ENCODE measurements at places on chromosomes 2 and 18.

- no peak for DNase-seq
Observed at GRCh38 chr2:48049371-48049770, 143.1 kb upstream of the FBXO11 start.

DNA sequence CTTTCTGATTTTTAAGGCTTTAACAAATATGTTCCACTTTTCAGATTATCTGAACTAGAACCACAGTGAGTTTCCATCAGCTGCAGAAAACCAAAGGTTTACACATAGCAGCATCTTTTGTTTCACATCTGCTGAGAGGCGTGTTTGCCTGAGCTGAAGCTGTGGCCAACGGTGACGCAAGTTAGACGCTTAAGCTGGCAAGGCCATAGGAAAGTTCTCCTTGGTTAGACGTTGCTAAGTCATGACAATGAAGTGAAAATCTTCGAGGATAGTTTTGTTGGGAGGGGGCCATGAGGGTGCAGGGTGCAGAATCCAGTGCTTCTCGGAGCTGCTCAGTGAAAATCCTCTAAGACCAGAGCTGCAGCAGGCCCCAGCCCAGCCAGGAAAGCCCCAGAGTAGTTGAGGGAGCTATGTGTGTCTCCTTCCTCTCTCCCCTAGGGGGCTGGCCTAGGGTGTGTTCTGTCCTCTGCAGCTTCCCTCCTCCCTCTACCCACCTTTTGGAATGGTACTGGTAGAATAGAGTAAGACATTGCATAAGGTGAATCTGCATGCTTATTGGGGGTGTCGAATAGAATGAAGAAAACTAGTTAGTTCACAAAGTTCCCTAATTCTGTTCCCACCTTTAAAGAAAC, 105.4 kb downstream of the FHOD3 start:
- DNase-seq = no peak

DNA sequence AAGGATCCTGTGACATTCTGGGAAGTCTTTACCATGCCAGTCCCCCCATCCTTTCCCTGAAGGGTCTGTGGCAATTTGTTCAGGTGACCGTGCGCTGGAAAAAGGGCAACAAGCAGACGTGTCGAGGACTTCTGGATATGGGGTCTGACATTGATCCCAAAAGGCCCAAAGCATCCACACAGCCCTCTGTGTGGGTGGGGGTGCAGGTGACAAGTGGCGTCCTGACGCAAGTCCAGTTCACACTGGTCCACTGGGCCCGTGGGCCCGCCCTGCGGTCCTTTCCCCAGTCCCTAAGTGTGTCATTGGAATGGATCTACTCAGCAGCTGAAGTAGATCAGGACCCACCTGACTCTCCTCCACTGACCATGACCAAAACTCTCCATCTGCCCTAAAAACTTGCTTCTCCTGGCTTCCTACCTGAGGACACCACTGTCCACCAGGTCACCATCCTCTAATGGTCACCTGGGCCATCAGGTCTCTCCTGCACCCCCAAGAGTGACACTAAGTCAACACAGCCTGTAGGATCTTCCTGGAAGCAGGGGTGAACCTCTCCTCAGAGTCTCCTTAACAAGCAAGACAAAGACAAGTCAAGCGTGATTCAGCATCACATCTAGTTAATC, 85.6 kb upstream of the SLC66A3 start:
- DNase-seq = no peak

DNA sequence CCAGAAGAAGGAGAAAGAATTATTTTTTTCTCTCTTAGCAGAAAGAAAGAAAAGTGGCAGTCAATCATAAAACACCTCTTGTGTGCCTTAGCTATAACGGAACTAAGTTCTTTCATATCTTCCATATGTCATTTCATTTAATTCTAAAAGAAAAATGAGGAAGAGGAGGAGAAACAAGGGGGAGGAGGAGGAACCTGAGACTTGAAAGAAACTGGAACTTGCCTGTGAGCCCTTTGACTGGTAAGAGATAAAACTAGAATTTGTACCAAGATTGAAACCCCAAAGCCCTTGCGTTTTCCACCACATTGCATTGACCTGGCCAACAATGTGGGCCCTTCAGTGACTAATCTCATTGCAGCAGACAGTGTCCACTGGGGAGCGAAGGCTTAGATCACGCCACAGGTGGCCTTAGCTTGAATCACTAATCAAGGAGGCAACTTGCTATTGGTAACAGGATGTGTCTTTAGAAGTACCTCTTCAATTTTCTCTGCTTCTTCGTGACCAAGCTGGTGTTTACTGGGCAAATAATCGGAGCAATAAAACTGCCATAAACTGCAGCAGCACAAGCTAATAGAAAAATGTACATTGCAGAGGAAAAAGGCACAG, 307.9 kb downstream of the CLIP4 start:
- no peak for DNase-seq

DNA sequence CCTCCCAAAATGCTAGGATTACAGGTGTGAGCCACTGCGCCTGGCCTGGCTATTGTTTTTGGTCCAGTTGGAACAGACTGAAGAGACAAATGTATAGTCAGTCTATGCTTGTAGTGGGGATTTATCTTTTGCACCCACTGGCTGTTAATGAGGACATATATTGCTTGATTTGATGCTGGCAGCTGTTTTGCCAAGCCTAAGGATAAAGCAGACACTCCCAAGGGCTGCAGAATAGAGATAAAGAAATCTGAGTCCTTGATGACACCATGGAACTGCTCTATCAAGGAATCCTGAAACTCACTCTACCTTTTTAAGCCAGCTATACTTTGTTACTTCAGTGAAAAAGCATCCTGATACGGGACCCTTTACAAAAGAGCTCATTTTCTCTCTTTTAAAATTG, 43.1 kb upstream of the ENOSF1 start:
- DNase-seq = no peak

- DNase-seq = no peak
Observed at GRCh38 chr18:32696376-32696775, 76.4 kb downstream of the KLHL14 start.

- DNase-seq = no peak
Observed at GRCh38 chr2:84938194-84938879, 32.6 kb upstream of the KCMF1 start.
